Thyroid gland (tissue), 4 donors: ENCODE measurements at places on chromosomes 13 and 19. TPM values are rescaled to one million over a fixed set of nuclear protein-coding genes. Genes with fewer than 3 reads are reported as not detected.

The ZNF730 gene
- 0.20 TPM for total RNA-seq

DNA sequence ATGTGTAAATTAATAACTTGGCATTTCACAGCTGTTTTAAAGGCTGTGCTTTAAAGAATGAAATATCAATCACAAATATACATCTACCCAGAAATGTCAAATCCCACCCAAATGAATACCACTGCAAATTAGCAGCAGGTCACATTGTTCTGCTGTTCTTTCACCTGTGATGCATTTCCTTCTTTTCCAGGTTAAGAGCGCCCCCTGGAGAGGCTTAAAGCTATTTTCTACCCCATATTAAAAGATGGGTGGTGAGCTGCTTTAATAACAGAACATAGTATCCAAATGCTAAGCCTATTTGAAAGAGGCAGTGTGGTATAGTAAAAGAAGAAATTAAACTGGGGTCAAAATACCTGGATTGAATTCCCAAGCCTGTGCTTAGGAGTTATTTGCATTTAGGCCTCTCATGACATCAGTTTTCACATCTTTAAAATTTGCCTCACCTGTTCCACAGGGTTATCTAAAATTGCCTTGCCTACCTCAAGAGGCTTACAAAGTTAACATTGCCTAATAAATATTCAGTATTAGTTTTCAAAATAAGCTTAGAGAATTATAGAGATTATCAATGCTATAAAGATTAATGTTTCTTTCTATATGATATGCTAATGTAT, 396.9 kb upstream of the SLITRK5 start:
- H3K36me3 ChIP-seq, result no peaks in the 10 kb centered on the region
- no peak overlapping the region for H3K4me3 ChIP-seq
- peak; percentile 54 for DNase-seq
- no peaks in the 10 kb centered on the region for H3K4me1 ChIP-seq
- no peaks in the 10 kb centered on the region for H3K27me3 ChIP-seq

The SLC15A1 gene
- not detected for total RNA-seq

GRCh38 chr19:4086411-4086867, 19.7 kb upstream of the ZBTB7A start:
- no peaks in the 10 kb centered on the region for H3K27me3 ChIP-seq
- H3K4me1 ChIP-seq, result no peaks in the 10 kb centered on the region
- DNase-seq, result no peak

- H3K27ac ChIP-seq, result no peak overlapping the region
- no peaks in the 10 kb centered on the region for H3K27me3 ChIP-seq
- H3K4me1 ChIP-seq, result no peaks in the 10 kb centered on the region
- H3K36me3 ChIP-seq, result peaks cover 37% of the 10 kb centered on the region
- no peak overlapping the region for H3K4me3 ChIP-seq
- DNase-seq, result no peak
Observed at GRCh38 chr19:3537101-3537437, 1.9 kb upstream of the TEKTIP1 start.

DNA sequence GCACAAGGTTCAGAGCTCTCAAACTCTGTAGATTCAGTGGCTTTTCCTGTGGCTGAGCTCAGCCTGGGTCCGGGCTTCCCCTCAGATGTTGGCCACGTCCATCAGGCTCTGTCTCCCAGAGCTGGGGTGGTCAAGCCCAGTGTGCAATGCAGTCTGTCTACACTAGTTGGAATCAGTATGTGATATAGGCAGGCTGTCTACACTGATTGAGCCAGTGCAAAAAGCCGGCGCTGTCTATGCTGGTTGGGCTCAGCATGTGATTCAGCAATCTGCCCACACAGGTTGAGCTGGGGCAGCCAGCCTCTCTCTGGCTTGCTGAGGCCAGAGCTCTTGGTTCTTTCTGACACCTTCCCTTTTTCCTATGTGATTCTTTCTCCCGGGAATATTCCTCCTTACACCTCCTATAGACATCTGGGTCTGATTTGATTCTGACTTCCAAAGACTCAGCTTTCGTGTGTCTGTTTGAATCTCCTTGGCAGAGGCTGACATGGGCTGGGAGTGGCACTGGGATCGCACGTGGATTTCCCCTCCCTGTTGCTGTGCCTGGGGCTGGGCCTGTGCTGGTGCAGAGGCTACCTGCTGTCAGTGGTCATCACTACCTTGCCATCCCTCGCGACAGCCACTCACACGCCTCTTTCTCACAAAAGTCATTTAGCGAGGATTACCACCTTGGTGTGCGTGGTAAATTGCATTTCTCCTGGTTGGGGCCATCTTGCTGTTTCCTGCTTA, 9.3 kb downstream of the CHST8 start:
- H3K4me1 ChIP-seq, result no peaks in the 10 kb centered on the region
- DNase-seq, result no peak
- no peak overlapping the region for H3K4me3 ChIP-seq
- H3K27me3 ChIP-seq, result no peaks in the 10 kb centered on the region

DNA sequence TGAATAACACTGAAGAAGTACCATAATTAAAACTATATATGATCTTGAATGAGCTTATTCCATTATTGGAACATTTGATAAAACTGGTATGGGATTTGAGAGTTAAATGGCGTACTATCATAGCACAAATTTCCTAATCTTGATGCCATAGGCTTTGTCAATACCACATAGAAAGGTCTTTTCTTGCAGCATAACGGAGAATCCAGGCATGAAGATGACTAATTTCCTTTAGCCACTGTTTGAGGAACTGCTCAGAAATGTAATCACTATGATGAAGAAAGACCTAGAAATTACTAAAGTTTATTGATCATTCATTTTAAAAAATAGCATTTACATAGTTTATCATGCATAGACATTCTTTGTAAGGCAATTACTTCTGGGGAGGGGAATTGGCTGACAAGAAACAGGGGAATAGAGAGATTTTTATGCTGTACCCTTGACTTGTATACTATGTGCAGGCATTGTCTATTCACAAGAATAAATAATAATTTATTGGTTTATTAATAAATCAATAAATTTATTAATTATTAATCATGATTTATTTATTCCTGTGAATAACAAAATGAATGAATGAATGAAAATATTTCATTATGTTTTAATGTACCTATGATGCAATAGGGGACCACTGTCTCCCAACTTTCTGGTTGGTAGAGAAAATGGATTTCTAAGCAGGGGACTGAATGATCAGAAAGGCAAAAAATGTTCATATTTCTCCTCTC, 2676.6 kb downstream of the PCDH9 start:
- no peaks in the 10 kb centered on the region for H3K36me3 ChIP-seq
- no peaks in the 10 kb centered on the region for H3K4me1 ChIP-seq
- no peak overlapping the region for H3K27ac ChIP-seq
- H3K4me3 ChIP-seq, result no peak overlapping the region
- DNase-seq, result no peak

The PPFIA3 gene
- 7.4 TPM for total RNA-seq

DNA sequence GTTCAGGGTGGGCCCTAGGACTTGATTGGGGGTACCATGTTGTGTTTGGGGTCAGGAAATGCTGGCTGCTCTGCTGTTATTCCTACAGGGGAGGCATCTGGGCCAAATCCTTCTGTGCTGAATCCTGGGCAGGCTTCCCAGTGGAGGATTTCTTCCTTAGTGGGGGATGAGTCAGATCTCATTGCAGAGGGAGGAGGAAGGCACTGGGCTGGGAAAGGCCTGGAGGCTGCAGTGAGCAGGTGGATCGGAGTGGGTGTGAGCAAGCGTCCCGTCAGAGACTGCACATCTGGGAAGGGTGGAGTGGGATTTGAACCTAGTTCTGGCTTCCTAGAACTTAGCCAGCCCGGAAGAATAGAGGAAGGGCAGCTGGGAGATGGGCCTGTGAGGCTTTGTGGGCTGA, 11.5 kb downstream of the CCDC124 start:
- DNase-seq, result no peak
- H3K36me3 ChIP-seq, result no peaks in the 10 kb centered on the region
- H3K4me1 ChIP-seq, result peaks cover 11% of the 10 kb centered on the region

DNA sequence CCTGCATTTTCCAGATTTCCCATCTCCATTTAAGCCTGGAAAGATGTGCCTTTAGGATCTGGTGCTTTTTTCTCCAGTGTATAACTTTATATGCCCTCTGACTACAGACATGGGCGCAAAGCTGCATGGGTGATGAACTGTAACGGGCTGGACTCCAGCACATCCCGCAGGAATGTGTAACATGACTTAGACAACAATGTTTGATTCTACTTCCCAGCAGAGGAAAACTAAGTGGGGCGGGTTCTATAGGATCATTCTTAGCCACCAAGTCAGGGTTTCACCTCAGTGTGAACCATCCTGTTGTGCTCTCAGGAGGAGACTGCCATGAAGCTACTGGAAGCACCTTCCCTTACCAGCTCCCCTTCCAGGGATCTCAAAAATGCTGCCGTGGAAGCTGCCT, 93.2 kb upstream of the SERP2 start:
- no peaks in the 10 kb centered on the region for H3K27me3 ChIP-seq
- no peak overlapping the region for H3K4me3 ChIP-seq
- H3K4me1 ChIP-seq, result no peaks in the 10 kb centered on the region
- no peak overlapping the region for H3K27ac ChIP-seq

The SYCN gene
- not detected for total RNA-seq

The NLRP5 gene
- total RNA-seq, result not detected

The RAB4B gene
- total RNA-seq, result 28.2 TPM

- H3K4me1 ChIP-seq, result peaks cover 14% of the 10 kb centered on the region
- H3K4me3 ChIP-seq, result no peak overlapping the region
- no peaks in the 10 kb centered on the region for H3K36me3 ChIP-seq
- H3K27ac ChIP-seq, result no peak overlapping the region
- H3K27me3 ChIP-seq, result no peaks in the 10 kb centered on the region
Observed at GRCh38 chr19:19417628-19418245, 12.3 kb downstream of the GATAD2A start.

DNA sequence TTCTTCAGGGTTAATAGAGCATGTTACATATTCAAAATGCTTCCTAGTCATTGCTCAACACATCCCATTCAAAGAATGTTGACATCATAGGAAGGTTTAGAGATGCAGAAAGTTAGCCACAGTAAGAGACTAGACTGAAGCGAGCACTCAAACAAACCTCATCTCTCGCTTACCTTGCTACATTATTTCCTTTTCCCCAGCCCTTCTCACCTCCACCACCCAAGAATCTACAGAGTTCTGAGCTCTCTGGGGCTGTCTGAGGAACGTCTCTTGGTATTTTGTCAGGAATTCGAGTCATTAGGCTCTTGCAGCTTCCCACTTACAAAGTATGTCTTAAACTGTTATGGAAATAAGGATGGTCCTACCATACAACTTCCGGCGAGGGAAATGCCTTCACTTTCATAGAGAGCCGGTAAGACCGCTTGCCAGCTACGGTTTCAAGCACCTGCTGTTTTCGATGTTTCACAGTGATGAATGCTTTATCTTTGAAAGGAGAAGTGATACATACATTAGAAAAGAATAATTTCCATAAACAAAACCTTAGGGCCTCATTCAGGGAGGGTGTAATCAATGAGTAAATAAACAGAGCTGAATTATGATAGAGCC, 65.1 kb downstream of the FLT1 start:
- H3K4me3 ChIP-seq, result no peak overlapping the region
- no peak overlapping the region for H3K27ac ChIP-seq
- no peak for DNase-seq
- no peaks in the 10 kb centered on the region for H3K27me3 ChIP-seq

GRCh38 chr13:102710261-102710679, 15.4 kb upstream of the METTL21C start:
- no peak overlapping the region for H3K4me3 ChIP-seq
- peaks cover 5% of the 10 kb centered on the region for H3K4me1 ChIP-seq
- no peaks in the 10 kb centered on the region for H3K27me3 ChIP-seq
- no peaks in the 10 kb centered on the region for H3K36me3 ChIP-seq
- no peak for DNase-seq
- H3K27ac ChIP-seq, result no peak overlapping the region

The S1PR4 gene
- 3.8 TPM for total RNA-seq

DNA sequence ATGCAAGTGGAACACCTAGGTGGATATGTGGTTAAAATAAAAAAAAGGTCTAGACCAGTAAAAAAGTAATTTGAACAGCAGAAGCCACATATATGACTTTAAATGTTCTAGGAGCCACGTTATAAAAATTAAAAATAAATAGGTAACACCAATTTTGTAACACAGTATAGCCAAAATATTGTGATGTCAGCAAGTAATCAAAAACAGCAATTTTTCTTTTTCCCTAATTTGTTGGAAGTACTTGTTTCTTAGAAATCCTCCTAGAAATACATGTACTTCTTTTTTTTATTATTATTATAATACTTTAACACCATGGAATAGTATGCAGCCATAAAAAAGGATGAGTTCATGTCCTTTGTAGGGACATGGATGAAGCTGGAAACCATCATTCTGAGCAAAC, 25.7 kb upstream of the C1QTNF9B start:
- no peak overlapping the region for H3K27ac ChIP-seq
- H3K27me3 ChIP-seq, result no peaks in the 10 kb centered on the region
- H3K4me1 ChIP-seq, result peaks cover 7% of the 10 kb centered on the region
- no peaks in the 10 kb centered on the region for H3K36me3 ChIP-seq
- H3K4me3 ChIP-seq, result no peak overlapping the region
- no peak for DNase-seq

The NBEA gene
- total RNA-seq, result 34.1 TPM

- DNase-seq, result no peak
- no peak overlapping the region for H3K27ac ChIP-seq
- no peaks in the 10 kb centered on the region for H3K27me3 ChIP-seq
- no peaks in the 10 kb centered on the region for H3K36me3 ChIP-seq
- no peak overlapping the region for H3K4me3 ChIP-seq
Observed at GRCh38 chr13:50392977-50393376, 377.7 kb downstream of the KCNRG start.

- peak; percentile 47 for DNase-seq
- H3K27ac ChIP-seq, result no peak overlapping the region
- no peak overlapping the region for H3K4me3 ChIP-seq
Observed at GRCh38 chr19:5369962-5370367, 29.4 kb upstream of the PTPRS start.

- no peaks in the 10 kb centered on the region for H3K27me3 ChIP-seq
- no peaks in the 10 kb centered on the region for H3K36me3 ChIP-seq
- H3K4me3 ChIP-seq, result no peak overlapping the region
Observed at GRCh38 chr13:111920932-111921705, 145.8 kb upstream of the SOX1 start.

The SYT5 gene
- not detected for total RNA-seq

- no peak overlapping the region for H3K4me3 ChIP-seq
- H3K4me1 ChIP-seq, result peaks cover 10% of the 10 kb centered on the region
- H3K27me3 ChIP-seq, result no peaks in the 10 kb centered on the region
- no peak overlapping the region for H3K27ac ChIP-seq
Observed at GRCh38 chr13:36163809-36164308, 32.7 kb upstream of the DCLK1 start.

The ZFR2 gene
- total RNA-seq, result not detected

The SLAIN1 gene
- 25.3 TPM for total RNA-seq

DNA sequence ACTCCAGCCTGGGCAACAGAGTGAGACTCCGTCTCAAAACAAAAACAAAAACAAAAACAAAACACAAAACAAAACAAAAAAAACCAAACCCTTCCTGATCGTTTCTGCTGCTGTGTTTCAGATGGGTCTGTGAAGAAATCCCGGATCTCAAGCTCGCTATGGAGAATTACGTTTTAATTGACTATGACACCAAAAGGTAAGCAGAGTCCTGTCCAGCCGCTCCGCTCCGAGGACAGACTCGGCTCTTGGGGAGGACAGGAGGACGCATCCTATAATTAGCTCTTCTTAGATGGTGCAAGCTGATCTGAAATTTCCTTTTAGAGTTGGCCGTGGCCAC, 22.0 kb downstream of the DOT1L start:
- no peak overlapping the region for H3K4me3 ChIP-seq
- peak overlapping the region; percentile 87 for H3K27ac ChIP-seq
- H3K27me3 ChIP-seq, result no peaks in the 10 kb centered on the region
- peaks cover 26% of the 10 kb centered on the region for H3K4me1 ChIP-seq
- peaks cover 4% of the 10 kb centered on the region for H3K36me3 ChIP-seq
